Retina (tissue), 1 donor: ENCODE measurements at places on chromosomes 6 and 20.

GRCh38 chr6:106199998-106200397 lies 113.9 kb downstream of the PRDM1 start:
- no peak for DNase-seq

- peak; percentile 3 for DNase-seq
Measured at GRCh38 chr6:140175486-140175885, 801.0 kb upstream of the CITED2 start.

DNA sequence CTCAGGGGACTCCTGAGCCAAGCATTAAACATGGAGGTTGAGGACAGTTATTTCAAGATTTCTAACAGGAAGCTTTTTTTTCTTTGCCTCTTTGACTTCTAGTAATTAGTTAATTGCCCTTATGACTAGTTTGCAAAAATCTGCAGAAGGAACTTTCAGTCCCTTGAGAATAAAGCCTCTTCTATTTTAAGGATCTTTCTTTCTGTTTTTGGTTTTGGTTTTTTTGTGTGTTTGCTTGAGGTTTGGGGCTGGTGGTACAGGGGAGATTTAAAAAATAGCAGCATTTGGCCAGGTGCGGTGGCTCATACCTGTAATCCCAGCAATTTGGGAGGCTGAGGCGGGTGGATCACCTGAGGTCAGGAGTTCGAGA lies 259.3 kb downstream of the BMP7 start:
- DNase-seq, result no peak

DNA sequence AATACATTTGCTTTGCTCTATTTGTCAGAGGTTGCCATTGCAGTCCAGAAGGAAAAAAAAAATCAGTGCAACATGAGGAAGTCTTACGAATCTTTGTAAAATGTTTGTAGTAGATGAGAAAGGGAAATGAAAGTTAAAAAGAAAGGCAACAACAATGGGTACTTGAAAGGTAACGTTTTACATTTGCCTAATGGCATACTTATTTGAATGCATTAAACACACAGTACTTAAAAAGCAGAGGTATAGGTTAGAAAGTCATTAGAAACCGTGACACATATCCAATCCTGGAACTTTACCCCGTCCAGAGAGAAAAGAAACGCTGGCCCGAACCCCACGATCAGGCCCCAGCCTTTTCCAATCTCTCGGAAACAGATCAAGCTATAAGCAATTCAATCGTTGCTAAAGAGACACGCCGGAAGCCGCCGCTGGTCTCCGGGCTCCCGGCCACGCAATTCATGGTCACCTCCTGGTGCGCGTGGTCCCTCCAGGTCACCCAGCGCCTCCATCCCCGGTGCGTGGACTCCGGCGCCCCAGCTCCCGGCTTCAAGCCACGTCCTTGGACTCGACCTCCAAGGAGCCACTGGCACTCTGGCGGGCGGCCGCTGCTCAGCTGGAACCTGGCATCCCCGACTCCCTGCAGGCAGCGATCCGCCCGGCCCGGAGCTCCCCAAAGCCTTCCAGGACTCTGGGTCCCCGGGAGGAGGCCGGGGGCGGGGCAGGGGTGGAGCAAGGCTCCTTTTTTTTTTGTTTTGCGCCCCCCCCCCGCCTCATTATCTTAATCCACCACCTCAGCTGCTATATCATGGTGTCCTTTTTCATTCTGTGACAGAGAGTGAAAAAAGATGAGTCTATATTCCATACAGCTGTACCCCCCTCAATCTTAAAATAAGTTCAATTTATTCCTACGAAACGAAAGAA lies at the start of gene SLC18B1:
TSS of gene SLC18B1 (minus strand) at position 687 of the 918 bp plus-strand sequence. CDS start at position 506, 181 bp downstream.
- peak; percentile 79 for DNase-seq

- DNase-seq, result no peak
Measured at GRCh38 chr6:2102966-2103365, 142.4 kb downstream of the GMDS start.

GRCh38 chr6:111417946-111418345 lies 65.1 kb downstream of the REV3L start:
- no peak for DNase-seq
